ENCODE measurements at places on chromosomes 6 and 20.

- DNase-seq: no peak
Measured at GRCh38 chr6:15644904-15645303, 17.9 kb downstream of the DTNBP1 start.

DNA sequence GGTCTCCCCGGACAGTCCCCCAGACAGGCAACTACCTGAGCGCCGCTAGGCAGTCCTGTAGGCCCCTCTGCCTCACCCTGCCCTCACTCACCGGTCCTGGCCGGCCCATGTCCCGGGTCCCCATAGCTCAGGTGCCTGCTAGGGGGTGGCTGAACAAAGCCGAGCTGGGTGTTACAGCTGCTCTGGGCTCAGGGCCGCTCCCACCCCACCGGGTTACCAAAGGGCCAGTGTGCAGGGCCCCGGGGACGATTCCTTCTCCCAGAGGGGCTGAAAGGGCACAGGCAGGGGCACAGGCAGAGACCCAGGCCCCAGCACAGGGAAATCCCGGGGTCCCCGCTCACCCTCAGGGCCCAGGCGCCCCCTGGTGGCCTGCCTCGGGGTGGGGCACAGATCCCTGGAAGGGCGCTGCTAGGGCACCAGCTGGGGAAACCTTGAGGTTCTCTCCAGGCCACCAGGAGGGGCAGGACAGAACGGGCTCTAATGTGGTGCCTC is 118.4 kb downstream of the GRM4 start:
- DNase-seq: peak; percentile 25

DNA sequence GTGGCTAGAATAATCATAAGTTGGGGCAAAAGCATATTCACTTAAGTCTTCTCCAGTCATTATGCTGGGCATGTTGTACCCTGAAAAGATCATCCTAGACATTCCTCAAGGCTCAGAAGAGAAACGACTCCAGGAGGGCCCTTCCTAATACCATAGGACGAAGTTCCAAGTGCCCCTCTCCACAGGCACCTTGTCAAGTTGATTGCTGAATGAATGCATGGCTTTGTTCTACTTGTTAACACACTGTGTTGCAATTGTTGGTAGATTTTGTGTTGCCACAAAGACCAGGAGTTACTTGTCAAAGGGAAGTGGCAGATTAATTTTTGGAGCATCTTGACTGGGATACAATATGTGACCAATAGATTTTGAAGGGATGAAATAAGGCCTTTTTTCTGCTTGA is 194.3 kb upstream of the SMLR1 start:
- no peak for DNase-seq

- peak; percentile 18 for DNase-seq
Measured at GRCh38 chr20:50744143-50744792, 12.9 kb downstream of the PARD6B start.

DNA sequence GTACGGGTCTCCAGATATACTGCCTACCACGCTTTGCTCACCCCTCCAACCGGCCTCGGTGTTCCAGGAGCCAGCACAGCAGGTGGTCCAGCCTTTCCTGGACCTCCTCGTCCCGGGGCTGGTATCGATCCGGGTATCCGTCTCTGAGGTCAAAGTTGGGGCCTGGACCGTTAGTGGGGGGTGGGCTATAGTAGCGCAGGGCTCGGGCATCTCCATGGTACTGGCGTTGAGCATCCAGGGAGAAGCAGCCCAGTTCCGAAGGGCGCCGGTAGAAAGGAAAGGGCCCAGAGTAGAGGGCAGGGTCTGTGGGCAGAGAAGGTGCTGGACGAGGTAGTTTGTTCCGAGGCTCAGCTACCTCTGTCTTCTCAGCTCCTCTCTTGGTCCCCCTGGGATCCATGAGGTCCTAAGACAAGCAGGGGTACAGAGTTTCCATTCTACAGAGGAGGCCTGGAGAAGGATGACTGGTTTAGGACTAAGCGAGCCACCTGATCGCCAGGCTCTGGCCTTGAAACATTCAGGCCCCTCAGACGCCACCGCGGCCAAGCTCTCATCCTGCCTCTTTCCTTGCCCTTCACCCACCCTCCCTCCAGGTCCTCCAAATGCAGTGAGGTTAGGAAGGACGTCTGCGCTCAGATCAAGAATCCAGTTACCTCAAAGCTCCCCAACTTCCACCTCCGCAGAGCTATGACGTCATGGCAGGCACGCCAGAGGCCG is 502 bp downstream of the DXO start:
- no peak for DNase-seq

DNA sequence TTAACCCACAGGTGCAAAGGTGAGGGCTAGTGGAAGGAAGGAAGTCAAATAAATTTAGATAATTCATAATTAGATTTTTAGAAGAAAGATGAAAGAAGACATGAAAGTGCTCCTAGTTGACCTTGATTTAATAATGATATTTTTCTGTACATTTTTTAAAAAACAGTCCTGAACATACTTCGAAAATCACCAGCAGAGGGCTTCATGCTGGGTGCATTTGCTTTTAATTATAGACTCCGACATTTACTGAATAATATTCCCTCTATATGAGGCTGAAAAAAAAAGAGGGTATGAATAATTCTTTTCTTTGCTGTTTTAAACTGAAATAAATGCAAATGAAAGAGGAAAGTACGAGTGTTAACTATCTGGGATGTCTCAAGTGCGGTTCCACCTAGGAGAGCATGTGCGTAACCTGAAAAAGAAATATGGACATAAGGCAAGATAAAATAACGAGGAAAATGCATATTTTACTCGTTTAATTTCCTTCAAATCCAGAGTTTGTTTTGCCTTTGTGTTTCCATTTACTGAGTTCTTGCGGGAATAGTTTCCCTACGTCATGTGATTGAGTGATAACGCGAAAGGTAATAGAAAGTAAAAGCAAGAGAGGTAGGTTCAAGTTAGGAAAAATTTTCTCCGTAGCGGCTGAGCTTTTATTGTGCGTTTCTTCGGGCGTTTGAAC is 3.1 kb upstream of the TFAP2B start:
- DNase-seq: peak; percentile 14

- no peak for DNase-seq
Measured at GRCh38 chr20:59205044-59205443, 41.4 kb downstream of the ZNF831 start.

- no peak for DNase-seq
Measured at GRCh38 chr6:161660666-161661571, 387.1 kb upstream of the AGPAT4 start.

GRCh38 chr20:23143986-23144690 is 58.0 kb upstream of the CD93 start:
- DNase-seq: no peak

- DNase-seq: no peak
Measured at GRCh38 chr6:40371095-40371494, 216.1 kb downstream of the LRFN2 start.

- DNase-seq: peak; percentile 51
Measured at GRCh38 chr6:117840541-117840983, 66.5 kb upstream of the SLC35F1 start.

DNA sequence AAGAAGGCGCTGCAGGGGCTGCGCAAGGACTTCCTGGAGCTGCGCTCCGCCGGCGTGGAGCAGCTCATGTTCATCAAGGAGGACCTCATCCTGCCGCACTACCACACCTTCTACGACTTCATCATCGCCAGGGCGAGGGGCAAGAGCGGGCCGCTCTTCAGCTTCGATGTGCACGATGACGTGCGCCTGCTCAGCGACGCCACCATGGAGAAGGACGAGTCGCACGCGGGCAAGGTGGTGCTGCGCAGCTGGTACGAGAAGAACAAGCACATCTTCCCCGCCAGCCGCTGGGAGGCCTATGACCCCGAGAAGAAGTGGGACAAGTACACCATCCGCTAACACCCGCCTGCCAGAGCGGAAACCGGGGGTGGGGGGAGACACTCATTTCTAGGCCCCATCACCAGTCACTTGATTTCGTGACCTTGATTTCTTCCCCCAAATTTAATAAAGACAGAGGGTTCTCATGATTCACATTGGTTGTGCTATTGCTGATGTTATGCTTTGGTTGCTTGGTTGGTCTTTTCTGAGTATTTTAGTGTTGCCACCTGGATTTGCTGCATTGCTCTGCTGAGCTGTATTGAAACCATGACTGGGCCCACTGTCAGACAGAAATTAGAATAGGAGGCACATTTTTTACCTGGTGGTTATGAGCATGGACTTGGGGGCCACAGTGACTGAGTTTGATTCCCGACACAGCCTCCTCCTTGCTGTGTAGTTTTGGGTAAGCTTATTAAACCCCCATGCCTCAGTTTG is 1.5 kb downstream of the FAM50B start:
- DNase-seq: no peak

DNA sequence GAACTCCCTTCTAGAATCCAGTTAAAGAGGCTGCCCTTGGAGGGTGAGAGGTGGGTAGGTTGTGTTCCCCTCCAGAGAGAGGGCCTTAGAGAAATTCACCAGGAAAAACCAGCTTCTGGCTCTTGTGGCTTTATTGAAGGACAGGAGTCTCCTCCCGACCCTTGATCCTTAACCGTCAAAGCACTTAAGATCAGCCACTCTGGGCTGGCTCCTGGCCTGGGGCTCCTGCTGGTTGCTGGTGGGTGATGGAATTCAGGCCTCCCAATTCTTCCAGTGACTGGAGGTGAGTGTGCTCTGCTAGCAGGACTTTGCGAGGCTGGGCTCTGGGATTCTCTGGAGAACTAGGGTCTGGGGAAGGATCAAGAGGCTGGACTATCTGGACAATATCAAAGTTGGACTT is 75.6 kb upstream of the LGSN start:
- DNase-seq: no peak

DNA sequence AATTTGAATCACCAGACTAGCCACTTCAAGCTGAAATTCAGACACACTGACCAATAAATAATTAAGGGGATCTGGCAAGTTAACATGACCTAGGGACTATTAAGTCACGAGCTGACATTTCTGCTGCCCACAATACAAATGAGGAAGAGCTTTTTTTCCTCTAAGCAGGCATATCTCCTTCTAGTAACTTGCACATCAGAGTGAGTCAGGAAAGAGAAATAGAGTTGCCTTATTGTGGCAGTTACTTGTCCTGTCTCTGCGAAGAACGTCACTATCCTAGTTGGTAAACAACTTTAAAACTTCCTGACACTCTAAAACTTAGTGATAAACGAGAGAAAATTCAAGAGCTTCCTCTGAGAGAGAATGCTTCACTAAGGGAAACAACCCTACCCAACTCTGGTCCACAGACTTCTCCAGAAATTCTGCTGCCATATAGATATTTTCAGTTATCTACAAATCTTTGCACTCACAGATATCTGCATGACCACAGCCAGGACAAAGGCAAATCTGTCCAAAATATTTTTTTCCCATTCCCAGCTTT is 4.2 kb downstream of the PLA2G7 start:
- peak; percentile 98 for DNase-seq

- no peak for DNase-seq
Measured at GRCh38 chr6:29965563-29965872, 23.2 kb downstream of the HLA-A start.

GRCh38 chr6:108760126-108761050 is 87.8 kb upstream of the ARMC2 start:
- peak; percentile 33 for DNase-seq

DNA sequence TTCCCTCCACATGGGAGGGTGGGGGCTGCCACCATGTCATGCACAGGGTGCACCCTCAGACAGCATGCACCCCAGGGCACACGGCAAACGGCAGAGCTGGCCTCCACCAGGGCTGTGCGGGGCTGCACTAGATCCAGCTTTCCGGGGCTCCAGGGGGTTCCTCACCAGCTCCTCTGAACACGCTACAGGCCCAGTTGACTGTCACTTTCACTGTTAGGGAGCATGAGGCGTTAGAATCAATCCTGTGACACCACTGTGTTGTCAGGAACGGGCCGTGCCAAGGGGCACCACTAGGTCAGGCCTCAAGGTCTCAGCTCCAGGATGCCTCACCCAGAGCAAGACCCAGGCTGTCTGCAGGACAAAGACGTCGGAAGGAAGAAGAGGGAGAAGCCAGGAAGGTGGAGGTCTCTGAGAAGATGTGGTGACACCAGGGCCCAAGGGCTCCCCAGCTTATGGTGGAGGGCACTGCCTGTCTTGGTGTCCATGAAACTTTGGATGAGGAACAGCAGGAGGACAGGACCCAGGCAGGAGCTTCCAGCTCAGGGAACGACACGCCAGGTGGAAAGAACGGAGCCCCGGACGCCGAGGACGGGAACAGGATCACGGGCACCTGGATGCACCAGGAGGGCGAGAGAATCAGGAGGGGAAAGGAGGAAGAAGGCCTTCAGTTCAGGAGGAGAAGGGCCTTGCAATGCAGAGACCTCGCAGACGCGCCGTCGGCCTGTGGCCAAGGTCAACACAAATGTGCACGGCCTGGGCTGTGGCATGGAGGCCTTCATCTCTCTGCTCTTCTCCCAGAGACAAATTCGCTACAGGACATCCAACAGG is 49.5 kb downstream of the YTHDF1 start:
- no peak for DNase-seq

GRCh38 chr6:33620158-33620855 is 815 bp upstream of the ITPR3 start:
- peak; percentile 28 for DNase-seq

DNA sequence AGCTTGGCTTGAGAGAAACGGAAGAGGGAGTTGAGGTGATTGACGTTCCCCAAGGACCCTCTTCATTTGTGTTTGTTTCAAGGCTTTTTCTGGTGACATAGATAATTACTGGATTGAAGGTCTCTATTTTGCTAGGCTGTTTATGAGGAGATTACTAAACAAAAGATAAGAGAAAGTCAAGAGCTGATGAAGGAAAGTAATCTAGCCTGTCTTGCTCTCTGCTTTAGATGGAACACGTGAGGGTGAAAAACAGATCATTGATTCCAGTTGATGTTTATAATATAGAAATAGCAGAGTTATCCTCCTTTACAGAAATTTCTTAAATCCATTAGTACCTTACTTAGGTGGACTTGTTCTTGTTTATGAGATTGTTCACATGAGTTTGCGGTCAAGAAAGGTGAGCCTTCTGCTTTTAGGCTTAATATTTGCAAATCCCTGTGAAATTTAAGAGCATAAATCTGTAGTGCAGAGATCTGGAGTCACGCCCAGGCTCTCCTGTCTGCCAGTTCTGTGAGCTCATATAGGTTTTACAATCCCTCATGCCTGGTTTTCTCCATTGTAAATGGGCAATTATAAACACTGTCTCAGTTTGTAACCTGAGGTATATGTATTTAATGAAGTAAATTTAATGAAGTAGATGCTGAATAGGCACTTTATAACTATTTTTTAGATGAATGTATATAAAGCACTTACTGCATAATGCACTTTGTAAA is 272.8 kb downstream of the NKAIN2 start:
- DNase-seq: no peak

- no peak for DNase-seq
Measured at GRCh38 chr6:84019141-84019841, 14.3 kb upstream of the MRAP2 start.

GRCh38 chr20:346640-347316 is at the start of gene NRSN2:
NRSN2 (plus strand) TSS chr20:347111; CDS start chr20:349644, 2,533 bp downstream.
- no peak for DNase-seq

DNA sequence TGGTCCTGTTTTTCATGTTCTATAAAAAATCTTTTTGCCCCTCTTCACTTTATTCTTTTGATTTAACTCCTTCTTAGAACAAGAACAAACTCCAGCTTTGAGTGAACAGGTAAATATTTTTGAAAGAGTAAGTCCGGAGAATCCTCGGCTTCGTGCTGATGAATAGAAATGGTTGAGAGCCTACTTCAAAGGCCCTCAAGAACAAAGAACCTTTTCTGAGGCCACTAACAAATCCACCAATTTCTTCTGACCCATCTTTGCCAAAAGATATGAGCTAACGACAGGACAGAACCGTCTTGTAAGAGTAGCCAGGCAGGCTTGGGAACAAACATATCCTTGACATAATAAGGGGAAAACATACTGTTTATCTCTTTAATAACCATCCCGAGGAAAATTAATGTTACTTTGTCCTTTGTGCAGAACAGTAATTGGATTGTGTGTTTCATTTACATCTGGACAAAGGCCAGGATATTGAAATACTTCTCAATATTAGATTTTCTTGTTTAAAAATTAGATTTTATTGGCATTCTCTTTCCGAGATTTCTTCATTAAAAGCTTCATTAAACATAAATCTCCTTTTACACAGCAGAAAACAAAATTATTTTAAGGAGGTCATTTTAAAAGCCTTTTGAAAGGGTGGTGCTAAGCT is 52.9 kb downstream of the NOX3 start:
- DNase-seq: no peak
